SHP77 (cell line): ENCODE measurements at places on chromosomes 5 and 9.

DNA sequence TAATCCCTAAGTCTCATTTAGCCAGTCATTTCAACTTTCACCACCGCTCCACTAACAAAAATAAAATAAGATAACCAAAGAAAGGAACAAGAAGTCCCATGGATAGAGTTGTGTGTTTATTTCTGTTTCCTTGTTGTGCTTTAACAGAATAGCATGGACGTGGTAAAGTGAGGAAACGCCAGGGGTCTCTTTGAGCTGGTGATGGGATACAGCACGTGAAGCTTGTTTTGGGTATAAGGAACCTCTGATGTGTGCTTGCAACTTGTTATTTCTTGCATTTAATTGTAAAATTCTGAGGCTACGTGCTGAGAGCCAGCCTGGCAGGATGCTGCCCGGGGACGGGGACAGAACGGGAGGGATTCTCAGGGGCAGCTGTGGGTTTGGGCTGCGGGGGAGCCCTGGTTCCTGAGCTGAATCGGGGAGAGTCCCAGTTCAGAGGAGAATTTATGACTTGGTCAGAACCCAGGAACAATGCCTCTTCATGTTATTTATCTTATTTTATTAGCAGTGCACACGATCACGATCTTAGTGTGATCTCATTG is 63.4 kb downstream of the ANKRD33B start:
- DNase-seq = no peak

DNA sequence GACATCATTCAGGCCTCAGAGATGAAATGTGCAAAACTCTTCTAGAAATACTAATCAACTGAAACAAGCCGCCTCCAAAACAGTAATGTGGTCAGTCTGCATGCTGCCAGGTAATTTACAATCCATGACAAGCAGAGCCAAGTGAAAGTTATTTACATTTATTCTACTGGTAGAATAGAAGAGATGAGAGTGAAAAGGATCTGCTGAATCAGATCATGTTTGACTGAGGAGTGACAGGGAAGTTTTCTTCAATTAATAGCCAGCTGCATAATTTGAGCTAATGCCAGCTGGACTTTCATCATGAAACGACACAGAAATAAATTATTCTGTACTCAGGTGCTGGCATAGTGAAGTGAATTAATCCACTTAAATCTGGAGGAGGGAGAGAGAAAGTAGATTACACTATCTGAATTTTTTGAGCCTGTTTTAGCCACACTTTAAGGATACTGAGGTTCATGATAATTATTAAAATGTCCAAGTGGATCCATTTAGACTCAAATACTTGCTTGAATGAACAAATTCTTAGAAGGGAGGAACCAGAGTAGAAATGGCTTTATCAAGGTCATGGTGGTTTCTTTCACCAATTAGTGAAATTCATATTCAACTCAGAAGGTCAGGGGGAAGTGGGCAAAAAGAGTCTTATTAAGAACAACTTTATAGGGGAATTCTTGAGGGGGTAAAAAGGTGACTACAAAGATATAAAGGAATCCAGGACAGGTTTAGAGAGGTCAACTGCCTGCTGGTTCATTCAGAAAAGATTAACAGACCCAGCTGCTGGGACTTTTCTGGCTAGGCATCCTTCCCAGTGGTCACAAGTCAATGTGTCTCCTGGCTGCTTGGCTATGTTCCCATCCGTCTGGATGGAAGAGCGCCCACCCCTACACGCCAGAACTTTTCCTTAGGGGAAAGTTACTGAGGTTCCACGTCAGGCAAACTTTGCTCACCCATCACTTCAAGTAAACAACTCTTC is 350.4 kb downstream of the PDE4D start:
- peak; percentile 28 for DNase-seq

DNA sequence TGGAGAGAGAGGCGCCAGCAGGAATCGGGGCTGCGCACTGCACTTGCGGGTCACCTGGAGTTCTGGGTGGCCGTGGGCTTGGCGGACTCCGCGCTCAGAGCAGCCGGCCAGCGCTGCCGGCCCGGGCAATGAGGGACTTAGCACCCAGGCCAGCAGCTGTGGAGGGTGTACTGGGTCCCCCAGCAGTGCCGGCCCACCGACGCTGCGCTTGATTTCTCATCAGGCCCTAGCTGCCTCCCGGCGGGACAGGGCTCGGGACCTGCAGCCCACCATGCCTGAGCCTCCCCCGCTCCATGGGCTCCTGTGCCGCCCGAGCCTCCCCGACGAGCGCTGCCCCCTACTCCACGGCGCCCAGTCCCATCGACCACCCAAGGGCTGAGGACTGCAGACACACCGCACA is 325.6 kb downstream of the ACTL7B start:
- no peak for DNase-seq

- no peak for DNase-seq
Measured at GRCh38 chr5:151772029-151772845, 483 bp downstream of the G3BP1 start.

DNA sequence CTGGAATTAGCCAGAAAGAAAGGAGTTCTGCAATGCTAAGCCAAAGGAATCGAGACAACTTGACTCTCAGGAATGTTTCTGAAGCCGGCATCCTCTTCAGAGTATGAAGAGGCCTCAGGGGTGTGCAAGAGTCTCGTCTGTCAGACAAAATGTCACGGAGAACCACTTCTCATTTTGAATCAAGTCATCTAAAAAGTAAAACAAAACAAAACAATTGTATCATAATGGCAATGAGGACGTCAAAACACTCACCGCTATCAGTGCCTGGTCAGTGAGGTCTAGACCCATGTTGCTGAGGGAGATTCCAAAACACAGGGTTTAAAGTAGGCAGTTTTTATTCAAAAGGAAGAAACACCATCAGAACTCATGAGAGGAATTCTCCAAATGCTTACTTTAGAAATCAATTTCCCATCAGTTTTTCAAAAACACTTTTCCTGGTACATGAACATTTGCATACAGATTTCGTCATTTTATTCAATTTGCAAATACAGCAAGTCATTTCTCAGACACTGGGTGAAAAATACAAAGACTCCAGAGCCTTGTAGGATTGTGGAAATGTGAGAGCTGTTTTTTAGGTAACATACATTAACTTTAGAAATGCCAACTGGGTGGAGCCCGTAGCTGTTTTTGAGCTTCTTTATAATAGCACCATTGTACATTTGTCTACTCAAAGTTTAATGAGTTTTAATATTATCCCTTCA is 89.5 kb upstream of the MAP3K1 start:
- no peak for DNase-seq

- DNase-seq = no peak
Measured at GRCh38 chr9:98516897-98517503, 191.7 kb downstream of the GABBR2 start.

GRCh38 chr9:14246951-14247350 is 67.0 kb downstream of the NFIB start:
- no peak for DNase-seq

DNA sequence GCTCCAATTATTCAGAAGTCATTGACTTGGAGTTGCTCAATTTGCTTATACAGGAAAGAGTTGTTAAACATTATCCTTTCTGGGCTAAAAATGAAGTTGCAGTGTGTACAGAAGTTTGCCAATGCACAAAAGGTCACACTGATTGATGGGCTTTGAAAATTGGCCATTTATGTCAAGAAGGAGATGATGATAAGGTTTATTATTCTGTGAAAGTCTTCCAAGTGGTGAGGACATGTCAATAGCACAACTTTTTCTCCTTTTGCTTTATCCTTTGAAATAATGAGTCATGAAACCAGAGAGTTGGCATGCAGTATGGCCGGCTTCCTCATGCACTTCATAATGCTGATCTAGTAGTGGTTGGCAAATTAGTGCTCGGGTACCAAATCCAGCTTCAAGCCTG is 848.5 kb upstream of the WWC1 start:
- DNase-seq = no peak

DNA sequence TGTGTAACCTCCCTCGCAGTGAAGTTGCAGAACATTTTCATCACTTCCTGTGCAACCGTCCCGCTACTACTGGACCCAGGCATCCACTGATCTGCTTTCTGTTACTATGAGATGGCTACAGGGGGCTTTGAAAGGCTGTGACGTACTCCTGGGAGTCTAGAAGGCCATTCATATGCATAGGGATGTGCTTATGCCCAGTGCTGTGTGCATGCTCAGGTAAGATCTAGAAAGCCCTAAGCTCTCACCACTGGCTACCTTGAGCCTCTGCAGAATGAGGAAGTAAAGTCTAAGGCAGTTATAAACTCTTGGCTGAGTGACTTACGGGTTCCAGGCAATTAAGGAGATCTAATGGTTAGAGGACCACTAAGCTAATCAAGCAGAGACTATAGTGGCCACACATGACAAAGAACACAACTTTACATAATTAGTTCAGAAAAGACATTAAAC is 11.8 kb downstream of the HNRNPAB start:
- no peak for DNase-seq
